Bronchial epithelial cell (primary cell): ENCODE measurements at places on chromosomes 16 and 17. TPM values are rescaled to one million over a fixed set of nuclear protein-coding genes. Genes with fewer than 3 reads are reported as not detected.

Gene SNX20
- not detected in 2 replicates for total RNA-seq

GRCh38 chr16:29687755-29688154, 8.8 kb downstream of the QPRT start:
- no peak for DNase-seq

DNA sequence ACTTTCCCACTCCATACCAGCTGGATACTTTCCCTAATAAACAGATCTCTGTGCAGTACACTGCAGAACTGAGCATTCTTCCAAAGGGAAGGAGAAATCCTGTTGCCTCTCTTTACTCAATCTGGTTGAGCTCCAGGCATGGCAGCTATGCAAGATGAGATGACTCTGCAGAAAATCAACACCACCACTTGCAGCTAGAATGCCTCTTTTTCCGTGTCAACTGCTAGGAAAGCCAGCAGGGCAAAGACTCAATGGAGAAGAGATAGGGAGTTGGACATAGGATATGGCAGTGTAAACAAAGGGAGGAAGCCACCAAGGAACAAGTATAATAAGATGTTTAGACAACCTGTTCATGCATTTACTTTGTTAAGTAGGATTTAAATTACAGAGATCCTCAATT, 40.4 kb upstream of the CORO6 start:
- no peak for DNase-seq

DNA sequence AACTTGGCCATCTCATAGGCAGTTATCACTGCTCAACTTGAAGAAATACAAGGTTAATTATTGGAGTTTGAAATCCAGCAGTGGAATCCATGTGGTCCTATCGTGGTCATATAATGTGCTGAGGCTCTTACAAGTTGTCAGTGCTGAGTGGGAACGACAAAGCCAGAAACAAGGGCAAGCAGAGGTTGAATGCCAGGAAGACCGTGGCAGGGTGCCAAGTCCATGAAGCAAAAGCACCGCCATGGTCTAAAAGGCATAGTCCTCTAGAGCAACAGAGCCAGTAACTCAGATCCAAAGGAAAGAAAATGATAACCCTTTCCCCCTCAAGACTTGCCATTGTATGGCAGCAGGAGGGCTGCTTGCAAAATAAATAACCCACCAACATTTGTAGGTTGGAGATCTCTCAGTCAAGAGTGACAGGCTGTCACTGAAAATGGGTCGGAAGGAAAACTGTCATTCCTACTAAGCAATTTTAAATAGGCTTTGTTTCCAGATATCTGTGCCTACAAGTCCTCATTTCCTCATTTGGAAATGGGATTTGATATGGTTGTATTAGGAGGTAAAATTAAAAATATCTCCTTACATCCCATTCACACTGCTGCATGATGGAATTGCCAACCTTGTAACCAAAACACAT, 36.4 kb upstream of the HSBP1 start:
- no peak for DNase-seq

- no peak for DNase-seq
Observed at GRCh38 chr16:31819948-31820347, 53.7 kb upstream of the ZNF267 start.

- DNase-seq = no peak
Observed at GRCh38 chr17:38705523-38705802, 390 bp downstream of the MLLT6 start.

- DNase-seq = no peak
Observed at GRCh38 chr16:84391151-84392030, 23.1 kb downstream of the ATP2C2 start.

Gene CSH2
- total RNA-seq = not detected in 2 replicates

DNA sequence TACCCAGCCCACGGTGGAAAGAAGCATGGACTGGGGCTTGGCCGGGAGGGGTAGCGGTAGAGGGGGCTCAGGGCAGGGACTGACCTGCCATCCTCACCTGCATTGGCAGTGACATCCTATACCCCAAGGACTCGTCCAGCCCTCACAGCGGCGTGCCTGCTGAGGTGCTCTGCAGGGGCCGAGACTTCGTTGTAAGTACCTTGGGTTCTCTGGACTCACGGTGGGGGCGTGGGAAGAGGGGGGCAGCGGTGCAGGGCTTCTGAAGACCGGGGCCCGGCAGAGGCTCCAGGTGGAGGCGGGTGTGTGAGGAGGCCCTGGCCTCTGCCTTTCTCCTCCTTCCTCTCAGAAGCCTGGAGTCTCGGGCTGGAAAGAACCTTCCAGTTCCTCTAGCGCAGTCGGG, 25.5 kb downstream of the POLR3E start:
- no peak for DNase-seq

Gene EFCAB13
- 0.26 and 5.1 TPM in 2 replicates for total RNA-seq

Gene THRA
- total RNA-seq = 4.2 and 5.8 TPM in 2 replicates

DNA sequence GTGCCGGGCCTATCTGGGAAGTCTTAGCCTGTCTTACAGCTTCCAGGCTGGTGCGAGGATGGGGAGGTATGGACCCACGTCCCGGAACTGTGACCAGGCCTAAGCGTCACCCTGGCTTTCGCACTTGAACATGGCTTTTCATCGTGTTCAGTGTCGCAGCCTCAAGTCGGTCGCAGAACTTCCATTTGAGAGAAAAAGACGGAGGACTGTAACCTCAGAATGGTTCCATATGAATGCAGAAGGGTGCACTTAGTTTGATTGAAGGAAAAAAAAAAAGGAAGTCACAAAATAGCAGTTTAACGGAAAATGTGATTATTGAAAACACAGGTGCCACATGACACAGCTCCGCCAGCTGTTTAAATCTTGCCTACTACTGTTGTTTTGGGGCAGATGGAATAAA, 30.2 kb upstream of the JPT2 start:
- DNase-seq = no peak

Gene TBC1D3
- total RNA-seq = not detected in 2 replicates

- DNase-seq = no peak
Observed at GRCh38 chr16:175011-175949, 1.2 kb upstream of the HBA1 start.
